GM03348 (cell line): ENCODE measurements at places on chromosomes 5 and 9.

GRCh38 chr9:23117616-23118015 lies 671.0 kb downstream of the DMRTA1 start:
- no peak for DNase-seq

DNA sequence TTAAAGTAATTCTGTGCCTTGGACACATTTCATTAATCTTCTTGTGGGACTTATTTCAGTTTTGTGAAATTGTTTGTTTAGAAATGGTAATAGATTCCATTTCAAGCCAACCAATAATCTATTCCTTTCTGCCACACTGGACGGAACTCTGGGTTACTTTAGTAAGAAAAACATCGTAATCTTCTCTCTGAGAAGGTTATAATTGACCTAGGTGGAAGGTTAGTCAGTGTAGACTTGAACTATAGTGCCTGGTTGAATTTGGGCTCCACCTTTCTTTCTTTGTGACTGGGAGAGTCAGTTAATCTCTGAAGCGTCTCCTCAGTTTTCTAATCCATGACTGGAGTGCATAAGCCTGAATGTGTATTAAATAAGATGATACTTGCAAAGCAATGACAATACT lies 89.7 kb upstream of the PRLR start:
- DNase-seq: no peak

- no peak for DNase-seq
These were observed 407.1 kb upstream of the PAPPA start for GRCh38 chr9:115746496-115746895.

DNA sequence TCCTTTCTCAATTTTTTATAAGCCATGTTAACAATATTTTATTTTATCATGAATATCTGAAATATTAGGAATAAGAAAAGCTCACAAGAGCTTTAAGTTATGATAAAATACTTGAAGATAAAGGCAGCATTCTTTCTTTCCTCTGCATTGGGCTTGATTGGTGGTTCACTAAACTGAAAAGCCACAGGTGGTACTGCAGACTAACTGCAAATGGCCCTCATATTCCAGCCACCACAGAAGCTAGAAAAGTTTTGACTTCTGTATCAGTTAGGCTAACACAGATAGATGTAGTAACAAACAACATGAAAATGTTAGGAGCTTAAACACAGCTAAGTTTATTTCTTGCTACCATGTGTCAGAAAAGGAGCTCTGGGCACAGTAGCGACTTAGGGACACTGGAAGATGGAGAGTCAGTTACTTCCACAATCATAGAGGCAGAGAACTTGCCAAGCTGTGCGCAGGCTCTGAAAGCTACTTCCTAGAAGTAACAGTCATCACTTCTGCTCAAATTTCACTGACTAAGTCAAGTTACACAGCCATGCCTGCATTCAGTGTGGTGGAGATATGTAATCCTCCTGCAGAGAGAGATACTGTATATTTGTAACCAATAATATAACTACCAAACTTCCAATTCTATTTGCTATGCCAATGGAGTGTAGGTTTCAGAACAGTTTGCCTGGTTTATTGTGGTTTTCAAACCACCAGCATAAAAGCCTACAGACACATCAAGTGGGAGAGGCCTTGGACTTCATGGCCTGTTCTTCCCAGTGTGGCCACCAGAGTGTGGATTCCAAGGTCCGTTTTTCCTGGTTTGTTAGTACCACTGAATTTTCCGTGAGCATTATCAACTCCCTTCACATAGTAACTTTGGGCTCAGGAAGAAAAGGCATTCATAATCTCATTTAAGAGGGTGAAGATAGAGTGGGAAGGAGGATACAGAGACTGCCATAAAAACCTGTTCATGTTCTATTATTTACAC lies 268.3 kb downstream of the PJA2 start:
- no peak for DNase-seq

- no peak for DNase-seq
These were observed 143.6 kb upstream of the EFNA5 start for GRCh38 chr5:107814183-107814827.

DNA sequence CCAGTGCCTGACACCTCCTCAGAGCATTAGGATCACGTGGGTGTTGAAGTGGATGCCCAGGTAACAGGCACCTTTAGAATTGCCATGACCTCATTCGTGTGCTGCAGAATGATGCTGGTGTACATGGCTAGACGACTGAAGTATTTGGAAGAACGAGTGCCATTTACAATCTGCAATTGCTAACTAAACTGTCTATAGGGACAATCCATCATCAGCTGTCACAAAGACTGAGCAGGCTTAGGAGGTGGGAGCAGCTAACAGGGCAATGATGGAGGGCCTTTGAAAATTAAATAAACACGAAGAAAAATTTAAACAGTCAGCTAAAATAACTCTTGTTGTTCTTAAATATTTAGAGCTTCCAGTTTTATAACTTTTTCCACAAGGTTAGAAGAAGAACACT lies 375.8 kb downstream of the GADD45G start:
- DNase-seq: no peak

GRCh38 chr9:84922051-84922450 lies 252.5 kb downstream of the NTRK2 start:
- DNase-seq: no peak

GRCh38 chr9:114606597-114607207 lies 4.4 kb upstream of the TMEM268 start:
- DNase-seq: peak; percentile 75

DNA sequence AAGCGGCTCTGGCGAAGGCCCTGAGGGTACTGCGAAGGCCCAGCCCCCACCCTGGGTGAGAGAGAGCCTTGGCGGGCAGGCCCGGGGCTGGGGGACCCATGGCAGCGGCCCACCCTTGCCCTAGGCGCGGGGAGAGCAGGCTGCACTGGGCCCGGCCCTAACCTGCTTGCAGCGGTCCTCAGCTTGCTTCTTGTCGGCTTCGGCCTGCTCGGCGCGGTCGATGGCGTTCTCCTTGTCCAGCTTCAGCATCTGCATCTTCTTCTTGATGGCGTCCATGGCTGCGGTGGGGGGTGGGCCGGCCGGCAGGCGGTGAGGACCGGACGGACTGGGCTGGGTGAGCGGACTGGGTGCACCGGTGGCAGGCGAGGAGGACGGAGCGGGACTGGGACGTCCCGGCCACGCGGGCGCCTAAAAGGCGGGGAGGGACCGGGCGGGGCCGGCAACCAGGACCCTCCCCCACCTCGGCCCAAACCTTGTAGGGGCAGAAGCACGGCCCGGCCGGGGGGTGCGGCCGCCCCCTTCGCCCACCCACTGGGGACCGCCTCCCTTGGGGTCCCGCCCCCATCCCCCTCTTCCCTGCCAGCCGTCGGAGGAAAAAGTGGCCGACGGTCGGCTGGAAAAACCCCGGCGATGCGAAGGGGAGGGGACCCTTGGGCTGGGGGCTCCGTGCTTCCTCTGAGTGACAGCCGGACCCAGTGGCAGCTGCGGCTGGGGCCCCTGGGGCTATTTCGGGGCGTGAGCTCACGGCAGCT lies at the start of gene TPM2:
TPM2 (minus strand) TSS at position 384 of the 752 bp plus-strand sequence; CDS start at position 276, 108 bp downstream.
- peak; percentile 97 for DNase-seq

- DNase-seq: no peak
These were observed 41.4 kb downstream of the PSIP1 start for GRCh38 chr9:15469406-15469805.

GRCh38 chr5:1488882-1489680 lies 34.7 kb downstream of the LPCAT1 start:
- DNase-seq: peak; percentile 91

DNA sequence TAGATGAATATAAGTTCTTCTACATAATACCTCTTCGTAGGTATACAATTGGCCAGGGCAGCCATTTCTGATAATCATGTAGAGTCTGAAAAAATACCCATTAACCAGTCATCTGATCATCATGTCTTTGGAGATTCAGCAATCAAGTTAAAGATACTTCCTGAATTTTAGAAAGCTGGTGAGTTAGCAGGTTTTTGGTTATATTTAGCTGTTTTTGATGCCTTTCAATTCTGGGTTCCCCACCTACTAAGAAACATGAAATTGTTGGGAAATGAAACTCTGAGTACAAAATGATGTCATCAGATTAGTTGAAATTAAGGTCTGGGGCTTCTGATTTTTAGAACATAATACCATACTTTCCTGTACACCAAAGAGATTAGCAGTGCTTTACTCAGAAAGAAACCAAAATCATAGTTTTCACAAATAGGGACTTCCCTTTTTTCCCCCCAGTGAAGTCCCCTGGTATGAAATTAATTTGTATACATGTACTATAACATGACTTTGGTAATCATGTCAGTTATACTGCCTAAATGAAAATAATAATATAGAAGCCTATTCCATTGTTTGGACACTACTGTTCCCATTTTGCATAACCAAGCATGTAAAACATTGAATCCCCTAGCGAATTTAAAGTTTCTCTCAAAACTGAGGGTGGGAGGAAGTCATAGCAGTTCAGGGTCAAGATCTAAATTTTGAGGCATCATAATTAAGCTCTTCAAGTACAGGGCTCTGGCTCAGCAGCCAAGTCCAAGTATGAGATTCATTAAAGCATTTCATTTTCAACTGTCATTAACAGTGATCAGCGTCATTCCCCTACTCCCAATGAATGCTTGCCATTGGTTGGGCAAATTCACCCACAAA lies 17.9 kb downstream of the PRLR start:
- DNase-seq: no peak

DNA sequence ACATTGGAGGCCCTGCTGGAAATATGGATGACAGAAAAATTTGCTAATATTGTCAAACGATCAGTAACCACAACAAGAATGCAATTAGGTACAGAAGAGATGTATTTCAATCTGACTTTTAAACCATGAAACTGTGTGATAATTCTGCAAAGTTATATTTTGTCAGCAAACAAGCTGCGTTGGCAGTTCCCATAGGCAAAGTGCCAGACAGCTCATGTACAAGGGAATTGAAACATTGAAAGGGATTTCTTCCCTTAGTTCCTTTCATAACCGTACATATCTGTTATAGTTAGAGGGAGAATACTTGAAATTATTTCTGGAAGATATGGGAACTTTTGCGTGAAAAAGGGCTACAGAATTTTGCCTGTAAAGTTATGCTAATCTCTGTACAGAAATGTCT lies 419.4 kb upstream of the PTGER4 start:
- DNase-seq: no peak

- DNase-seq: no peak
These were observed 1.0 kb downstream of the AQP3 start for GRCh38 chr9:33446240-33446945.

- DNase-seq: no peak
These were observed 316.1 kb downstream of the IRX1 start for GRCh38 chr5:3911773-3912172.

GRCh38 chr9:105690742-105691141 lies 3.6 kb upstream of the TMEM38B start:
- DNase-seq: peak; percentile 68

GRCh38 chr5:179177711-179178575 lies 117.8 kb downstream of the ZNF354C start:
- DNase-seq: no peak

GRCh38 chr5:51669095-51669494 lies 285.8 kb downstream of the ISL1 start:
- DNase-seq: no peak

- DNase-seq: no peak
These were observed 299.1 kb upstream of the PRR16 start for GRCh38 chr5:120164986-120165385.

- no peak for DNase-seq
These were observed 393.1 kb upstream of the IRX1 start for GRCh38 chr5:3202570-3202969.

GRCh38 chr5:122368510-122369251 lies 56.6 kb downstream of the SNCAIP start:
- DNase-seq: no peak

DNA sequence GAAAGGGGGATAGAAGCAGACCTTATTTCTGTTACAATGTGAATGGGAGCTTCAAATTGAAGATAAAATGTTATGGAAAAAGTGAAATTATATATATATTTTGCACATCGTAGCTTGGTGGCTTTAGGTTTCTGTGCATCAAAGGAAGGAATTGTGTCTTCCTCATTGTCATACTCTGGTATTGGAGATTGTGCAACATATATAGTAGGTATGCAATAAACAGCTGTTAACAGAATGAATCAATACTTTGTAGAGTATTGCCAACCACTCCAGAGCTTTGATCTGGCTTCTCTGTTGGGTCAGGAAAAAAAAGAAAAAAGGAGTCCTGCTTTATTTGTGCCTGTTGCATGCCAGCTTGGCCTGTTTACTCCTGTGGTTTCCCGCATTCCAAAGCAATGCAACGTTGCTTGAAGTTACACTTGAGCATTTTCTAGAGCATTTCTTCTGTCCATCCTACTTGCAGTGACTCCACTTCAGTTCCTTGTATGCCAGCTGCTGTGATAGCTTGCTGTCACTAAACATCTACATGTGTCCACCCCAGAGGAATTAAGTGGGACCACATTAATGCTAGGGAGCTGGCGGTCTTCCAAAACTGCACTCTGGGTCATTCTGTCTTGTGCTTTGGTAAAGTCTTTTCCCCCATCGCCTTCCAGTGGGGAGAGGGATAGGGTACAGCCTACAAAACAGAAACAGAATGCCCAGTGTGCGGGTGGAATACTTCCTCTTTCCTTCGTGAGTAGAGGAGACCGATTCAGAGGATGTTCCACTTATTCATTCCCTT lies 62.0 kb upstream of the MEF2C start:
- DNase-seq: peak; percentile 19

DNA sequence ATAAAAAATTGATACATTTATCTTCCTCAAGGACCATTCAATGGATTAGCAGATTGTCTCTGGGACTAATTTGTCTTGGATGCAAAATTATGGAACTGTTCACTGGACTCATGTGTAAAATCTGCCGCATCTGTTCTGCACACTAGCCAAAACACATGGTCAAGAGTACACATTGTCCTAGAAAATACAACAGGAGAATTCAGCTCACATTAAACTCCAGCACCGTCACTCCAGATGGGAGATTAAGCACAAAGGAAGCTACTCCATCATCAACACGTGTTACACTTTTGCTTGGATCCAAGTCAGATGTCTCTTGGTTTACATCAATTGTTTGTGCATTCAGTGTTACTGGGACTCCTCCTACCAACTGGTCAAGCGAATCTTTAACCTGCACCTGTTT lies 28.8 kb downstream of the C5 start:
- DNase-seq: no peak

- no peak for DNase-seq
These were observed 45.6 kb downstream of the CNTRL start for GRCh38 chr9:121120386-121120785.

GRCh38 chr5:127665641-127666040 lies 16.8 kb downstream of the CTXN3 start:
- peak; percentile 14 for DNase-seq

DNA sequence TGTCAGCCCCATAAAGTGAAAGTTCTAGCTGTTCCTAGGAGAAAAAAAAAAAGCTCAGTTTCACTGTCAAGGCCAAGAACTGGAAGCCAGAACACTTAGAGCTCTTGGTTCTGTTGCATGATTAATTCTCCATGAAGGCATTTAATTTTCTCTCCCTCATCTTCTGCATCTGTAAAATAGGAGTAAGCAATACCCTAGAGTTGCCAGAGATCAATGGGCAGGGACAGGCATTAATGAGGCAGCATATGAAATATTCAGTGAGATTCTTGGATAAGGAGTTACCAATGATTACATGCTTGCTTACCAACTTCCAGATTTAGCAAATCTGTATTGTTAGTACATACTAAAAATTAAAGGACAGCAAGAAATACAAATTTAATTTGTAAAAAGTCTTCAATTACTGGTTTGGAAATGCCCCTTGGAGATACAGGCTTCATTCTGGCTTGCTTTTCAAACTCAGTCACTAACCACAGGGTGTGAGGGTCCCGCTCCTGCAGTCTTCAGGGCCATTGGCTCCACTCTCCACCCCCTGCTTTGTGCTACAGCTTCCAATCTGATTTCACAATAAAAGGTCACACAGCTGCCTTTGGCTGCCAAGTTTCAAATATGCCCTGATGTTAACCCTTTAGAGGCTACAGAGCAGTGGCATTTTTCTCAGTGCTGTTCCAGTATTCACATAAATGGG lies 624.6 kb downstream of the BNC2 start:
- peak; percentile 67 for DNase-seq
